ENCODE measurements at places on chromosomes 7 and 10.

DNA sequence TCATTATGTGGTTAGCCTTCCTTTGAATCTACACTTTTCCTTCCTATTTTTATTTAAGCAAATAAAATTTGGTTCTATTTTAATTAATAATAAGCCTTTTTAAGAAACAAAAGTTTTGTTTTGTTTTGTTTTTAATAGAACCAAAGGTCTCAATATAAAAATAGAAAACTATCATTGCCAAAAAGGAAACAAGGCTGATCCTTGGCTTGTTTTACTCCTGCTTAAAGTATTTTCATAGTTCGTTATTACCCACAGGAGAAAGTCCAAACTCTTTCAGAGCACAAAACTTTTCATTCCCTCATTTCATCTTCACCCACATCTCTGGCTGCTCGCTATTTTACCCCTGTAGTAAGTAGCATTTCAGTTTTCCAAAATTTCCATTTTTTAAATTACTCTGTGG lies 374.8 kb downstream of the SEMA3D start:
- no peak for DNase-seq

DNA sequence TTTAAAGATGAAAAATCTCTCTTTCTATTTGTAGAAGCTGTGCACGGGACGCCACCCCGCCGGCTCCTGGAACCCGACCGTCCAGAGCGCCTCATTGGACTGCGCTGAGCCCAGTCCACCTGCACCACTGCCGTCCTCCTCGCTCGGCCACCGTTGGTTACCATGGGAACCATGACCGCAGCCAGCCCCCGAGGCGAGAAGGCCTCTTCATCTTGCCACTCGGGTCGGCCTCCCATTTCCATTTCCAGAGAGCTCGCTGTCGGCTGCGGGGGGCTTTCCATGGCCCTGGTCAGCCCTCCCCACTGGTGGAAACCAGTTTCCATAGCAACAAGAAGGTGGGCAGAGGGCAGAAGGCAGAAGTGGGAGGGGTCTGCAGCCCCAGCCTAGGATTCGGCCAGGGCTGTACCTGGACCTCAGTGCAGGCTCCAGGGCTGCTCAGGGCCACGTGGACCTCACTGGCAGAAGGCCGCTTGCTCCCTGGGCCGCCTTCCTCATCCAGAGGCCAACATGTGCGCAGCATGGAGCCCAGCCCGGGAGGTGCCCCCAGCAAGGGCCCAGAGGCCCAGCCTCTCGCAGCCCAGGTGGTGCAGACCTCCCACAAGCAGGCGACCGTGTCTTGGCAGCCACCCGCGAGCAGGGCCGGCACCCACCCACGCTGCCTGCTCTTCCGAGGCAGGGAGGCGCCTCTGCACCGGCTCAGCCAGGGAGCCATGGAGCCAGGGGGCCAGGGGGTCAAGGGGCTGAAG lies 283.5 kb upstream of the PPP2R2D start:
- no peak for DNase-seq

GRCh38 chr7:2471396-2471795 lies 4.8 kb downstream of the GRIFIN start:
- DNase-seq, result peak; percentile 52

- DNase-seq, result no peak
Observed at GRCh38 chr7:48781752-48782151, 142.6 kb upstream of the CDC14C start.

DNA sequence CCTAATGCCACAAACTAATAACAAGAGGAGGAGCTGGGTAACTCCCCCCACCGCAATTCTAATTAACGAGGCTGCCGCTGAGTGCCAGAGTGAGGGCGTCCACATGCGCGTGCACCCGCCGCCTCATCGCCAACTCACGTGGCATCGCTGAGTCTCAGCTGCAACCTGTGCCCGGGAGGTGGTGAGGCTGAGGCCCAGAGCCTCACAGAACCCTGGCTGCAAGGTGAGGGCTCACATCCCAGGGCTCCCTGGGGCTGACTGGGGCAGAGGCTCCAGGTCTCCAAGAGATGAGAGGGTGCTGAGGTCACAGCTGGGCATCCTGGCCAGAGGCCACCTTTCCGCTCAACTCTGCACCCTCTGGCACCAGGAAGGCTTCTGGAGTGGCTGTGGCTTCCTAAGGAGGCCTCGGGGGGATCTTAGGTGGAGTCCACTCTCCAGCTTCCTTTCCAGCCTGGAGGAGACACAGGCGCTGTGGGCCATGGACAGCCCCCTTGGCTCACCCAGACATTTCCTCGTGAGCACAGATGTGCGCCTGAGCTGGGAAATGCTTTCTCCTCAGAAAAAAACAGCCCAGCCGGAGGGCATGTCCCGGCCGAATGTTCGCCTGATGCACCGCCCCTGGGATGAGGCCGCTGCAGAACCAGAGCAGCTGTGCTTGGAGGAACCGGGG lies 242.6 kb downstream of the MAD1L1 start:
- peak; percentile 67 for DNase-seq

GRCh38 chr10:55813451-55814170 lies 547.4 kb downstream of the ZWINT start:
- DNase-seq, result no peak

GRCh38 chr7:2870471-2870931 lies 26.4 kb upstream of the GNA12 start:
- peak; percentile 73 for DNase-seq

- DNase-seq, result no peak
Observed at GRCh38 chr10:114674346-114674745, 16.3 kb upstream of the ABLIM1 start.

DNA sequence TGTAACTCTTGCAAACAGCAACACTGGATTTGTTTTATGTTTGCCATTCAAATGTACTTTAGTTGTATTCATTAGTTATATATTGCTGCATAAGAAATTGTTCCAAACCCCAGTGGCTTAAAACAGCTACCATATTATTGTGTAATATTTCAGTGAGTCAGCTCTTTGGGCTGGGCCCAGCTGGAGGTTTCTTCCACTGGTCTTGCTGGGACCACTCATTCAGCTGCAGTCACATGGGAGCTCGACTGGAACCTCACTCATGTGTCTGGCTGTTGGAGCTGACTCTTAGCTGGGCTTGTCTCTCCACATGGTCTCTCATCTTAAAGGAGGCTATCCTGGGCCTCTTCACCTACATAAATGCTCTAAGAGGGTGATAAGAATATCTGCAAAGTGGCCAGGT lies 23.2 kb upstream of the PIP4K2A start:
- DNase-seq, result no peak

DNA sequence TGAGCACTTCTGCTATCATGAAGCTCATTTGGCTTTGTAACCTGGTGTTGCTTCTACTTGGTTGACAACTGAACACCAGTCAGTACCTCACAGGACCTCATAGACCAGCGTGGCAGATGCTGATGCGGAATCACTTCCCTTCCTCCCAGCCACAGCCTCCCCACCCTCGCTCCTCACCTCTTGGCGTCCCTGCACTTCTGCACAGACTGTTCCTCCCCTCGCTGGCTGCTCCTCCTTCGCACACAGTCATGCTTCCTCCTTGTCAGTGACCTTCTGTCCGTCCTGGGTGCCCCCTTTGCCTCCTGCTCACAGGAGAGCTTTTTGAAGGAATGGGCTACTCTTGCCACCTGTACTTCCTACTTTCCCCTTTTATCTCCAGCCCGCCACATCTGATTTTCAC lies 61.4 kb upstream of the CTBP2 start:
- no peak for DNase-seq

GRCh38 chr10:123402021-123402420 lies 247.8 kb downstream of the BUB3 start:
- no peak for DNase-seq

DNA sequence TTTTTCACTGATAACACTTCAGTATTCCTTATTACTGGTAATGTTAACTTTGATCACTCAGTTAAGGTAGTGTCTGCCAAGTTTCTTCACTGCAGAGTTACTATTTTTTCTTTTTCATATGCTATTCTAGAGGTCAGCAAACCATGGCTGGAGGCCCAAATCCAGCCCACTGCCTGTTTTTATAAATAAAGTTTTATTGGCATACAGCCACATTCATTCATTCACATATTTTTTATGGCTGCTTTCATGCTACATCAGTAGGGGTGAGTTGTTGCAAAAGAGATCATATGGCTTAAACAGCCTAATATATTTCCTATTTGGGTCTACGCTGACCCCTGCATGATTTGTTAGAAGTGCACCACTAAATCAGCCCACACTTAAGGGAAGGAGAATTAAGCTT lies 10.9 kb downstream of the RPEL1 start:
- DNase-seq, result no peak

- DNase-seq, result peak; percentile 65
Observed at GRCh38 chr7:51067757-51068156, 248.9 kb downstream of the COBL start.

GRCh38 chr7:25311346-25311745 lies 83.1 kb upstream of the NPVF start:
- no peak for DNase-seq

- no peak for DNase-seq
Observed at GRCh38 chr10:100824886-100825285, 79.5 kb downstream of the PAX2 start.

GRCh38 chr10:116164291-116164690 lies 108.7 kb downstream of the GFRA1 start:
- no peak for DNase-seq

DNA sequence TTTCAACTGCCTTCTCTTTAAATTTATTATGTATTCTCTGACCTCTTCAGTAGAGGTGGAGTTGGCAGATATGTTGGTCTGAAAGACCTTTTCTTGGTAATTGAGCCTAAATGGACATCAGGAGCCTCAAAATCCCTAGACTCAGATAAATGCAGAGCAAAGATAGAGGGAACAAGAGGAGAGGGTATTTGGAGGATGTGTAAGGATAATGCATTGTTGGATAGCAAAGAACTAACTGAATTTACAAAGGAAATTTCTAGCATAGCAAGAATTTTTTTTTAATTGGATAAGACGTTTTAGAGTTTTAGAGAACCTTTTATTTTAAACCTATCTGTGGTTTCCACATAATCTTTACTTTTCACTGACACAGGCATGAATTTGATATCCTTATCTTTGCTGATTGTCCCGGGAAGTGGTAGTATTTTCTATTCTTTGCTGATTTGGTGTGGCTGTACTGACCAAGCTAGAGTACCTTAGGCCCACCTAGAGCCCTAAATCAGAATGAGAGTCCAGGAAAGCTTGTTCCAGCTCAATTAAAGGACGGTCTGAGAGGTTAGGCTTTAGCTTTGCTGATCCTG lies 91.3 kb downstream of the NRF1 start:
- DNase-seq, result no peak

GRCh38 chr10:79079490-79080355 lies 11.0 kb downstream of the ZMIZ1 start:
- no peak for DNase-seq

- no peak for DNase-seq
Observed at GRCh38 chr10:119970107-119970506, 77.6 kb downstream of the SEC23IP start.

DNA sequence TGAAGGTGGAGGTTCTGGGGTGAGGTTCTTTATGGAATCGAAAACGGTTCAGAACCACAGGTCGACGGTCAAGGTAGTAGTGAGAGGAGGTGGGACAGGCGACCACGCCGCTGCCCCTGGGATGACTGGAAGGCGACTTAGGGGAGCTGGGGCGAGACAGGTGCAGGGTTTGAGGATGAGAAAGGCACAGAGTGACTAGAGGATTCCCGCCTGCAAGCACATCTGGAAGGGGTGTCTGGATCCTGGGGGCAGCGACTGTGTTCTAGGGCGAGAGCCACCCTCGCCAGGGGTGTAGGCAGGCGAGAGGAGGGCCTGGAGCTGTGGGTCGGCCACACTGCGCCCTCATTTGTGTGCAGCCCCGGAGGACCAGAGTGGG lies 468 bp upstream of the IRF5 start:
- DNase-seq, result no peak

DNA sequence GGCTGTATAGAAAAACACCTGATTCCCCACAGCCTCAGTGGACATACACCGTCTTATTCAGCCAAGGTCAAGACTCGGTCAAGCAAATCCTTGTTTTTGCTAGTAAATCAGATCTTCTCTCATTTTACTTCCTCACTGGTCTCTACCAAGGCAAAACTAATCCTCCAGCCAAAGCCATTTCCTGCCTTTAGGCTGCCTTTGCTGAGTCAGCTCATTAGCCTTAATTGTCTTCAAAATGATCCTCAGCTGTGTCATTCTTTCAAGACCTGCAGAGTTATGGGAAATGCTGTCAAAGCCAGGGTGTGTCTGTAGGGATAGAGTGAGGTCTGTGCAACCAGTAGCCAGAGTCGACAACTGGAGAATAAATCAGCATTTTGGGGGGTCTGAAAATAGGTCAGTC lies 107.2 kb upstream of the FAM180A start:
- no peak for DNase-seq

GRCh38 chr10:44020322-44021111 lies 364.4 kb downstream of the CXCL12 start:
- DNase-seq, result no peak

DNA sequence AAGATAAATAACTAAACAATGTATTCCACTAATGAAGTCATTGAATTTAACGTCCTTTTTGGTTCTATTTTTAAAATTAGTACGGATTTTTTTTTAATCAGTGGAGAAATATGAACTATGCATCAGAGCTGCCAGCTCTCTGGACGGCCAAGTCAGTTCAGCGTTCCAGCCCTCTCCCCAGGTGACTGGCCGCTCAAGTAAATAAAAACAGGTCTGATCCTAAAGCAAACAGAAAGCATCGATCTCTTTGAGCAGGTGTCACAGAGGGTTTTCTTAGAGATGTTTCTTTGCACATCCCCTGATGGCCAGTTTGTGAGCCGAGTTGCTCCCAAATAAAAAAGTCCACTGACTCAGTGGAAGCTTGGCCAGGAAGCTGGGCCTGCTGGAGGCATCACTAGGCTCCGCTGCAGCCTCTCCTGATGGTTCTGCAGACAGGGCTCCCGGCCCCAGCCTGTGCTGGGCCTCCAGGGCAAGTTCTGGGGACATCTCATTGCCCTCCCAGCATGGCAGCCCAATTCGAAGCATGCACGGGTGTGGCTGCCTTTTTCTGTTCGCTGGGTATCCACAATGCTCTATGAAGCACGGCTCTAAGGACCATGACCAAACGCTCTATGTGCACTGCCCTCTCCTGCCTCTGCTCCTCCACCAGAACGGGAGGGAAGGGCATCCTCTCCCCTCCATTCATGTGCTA lies 74.7 kb upstream of the PPP2R2D start:
- no peak for DNase-seq

GRCh38 chr7:6430271-6430940 lies 17.3 kb downstream of the DAGLB start:
- DNase-seq, result no peak

- no peak for DNase-seq
Observed at GRCh38 chr10:13673156-13673555, 86.4 kb downstream of the PRPF18 start.

GRCh38 chr10:36703179-36703578 lies 422.2 kb upstream of the ANKRD30A start:
- no peak for DNase-seq

- peak; percentile 74 for DNase-seq
Observed at GRCh38 chr10:129417870-129418269, 49.2 kb upstream of the MGMT start.

- DNase-seq, result no peak
Observed at GRCh38 chr7:100886936-100887515, 2.5 kb downstream of the UFSP1 start.

DNA sequence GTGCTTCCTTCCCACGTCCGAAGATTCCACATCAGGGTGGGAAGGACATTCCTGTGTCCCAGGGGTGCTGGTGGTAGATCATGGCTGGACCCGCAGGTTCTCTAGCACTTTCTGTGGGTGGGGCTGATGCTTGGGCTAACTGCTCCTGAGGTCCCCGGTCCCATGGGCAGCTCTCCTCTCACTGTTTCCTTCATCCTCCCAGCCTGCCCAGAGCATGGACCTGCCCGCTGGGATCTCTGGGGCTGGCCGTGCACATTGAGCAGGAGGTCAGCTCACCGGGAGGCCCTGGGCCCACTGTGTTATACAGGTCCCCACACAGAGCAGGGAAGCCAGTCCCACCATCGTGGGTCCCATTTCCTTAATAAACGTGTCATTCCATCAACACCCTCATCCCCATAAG lies 502.3 kb downstream of the TCERG1L start:
- no peak for DNase-seq

GRCh38 chr7:7439564-7439963 lies 96.1 kb downstream of the COL28A1 start:
- no peak for DNase-seq

Measured in right forelimb (tissue), 1 donor.